Stimulated activated CD4-positive, alpha-beta T cell treated with anti-CD3 and anti-CD28 coated beads, Interleukin-12 subunit alpha, Interleukin-12 subunit beta, amount 100 ng/mL, for 4 hours (primary cell): ENCODE measurements at places on chromosomes 5 and 9.

GRCh38 chr9:99822806-99823591 lies 1.3 kb downstream of the NR4A3 start:
- DNase-seq = peak; percentile 9

DNA sequence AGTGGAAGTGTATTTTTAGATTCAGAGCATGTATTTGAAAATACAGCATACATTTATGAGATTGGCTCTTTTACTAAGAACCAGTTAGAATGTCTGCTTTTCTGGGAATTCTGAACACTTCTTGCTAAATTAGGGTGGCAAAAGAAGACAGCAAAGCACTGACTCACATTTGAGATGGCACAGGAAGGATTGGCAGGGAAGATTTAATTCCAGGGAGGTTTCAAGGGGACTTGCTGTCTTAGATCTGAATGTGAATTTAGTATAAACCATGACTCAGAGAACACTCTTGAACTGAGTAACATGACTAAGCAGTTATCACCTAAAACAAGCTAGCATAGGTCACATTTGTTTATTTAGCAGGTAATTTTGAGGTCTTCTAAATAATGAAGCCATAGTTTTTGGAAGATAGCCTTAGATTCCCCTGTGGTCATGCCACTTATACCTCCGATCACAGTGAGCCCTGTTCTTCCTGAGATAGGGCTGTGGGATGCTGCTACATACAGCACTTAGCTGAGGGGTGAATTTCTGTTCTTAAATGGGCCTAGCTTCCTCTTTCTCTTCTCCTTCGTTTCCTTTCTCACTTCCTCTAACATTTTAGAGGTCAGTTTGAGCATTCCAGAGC lies 173.8 kb downstream of the PCSK1 start:
- DNase-seq = no peak

- no peak for DNase-seq
These were observed 278.9 kb downstream of the CHSY3 start for GRCh38 chr5:130183115-130183514.

- no peak for DNase-seq
These were observed 139.5 kb upstream of the DMRTA1 start for GRCh38 chr9:22307013-22307711.

- DNase-seq = no peak
These were observed 1150.8 kb upstream of the CDH6 start for GRCh38 chr5:30042677-30043076.

DNA sequence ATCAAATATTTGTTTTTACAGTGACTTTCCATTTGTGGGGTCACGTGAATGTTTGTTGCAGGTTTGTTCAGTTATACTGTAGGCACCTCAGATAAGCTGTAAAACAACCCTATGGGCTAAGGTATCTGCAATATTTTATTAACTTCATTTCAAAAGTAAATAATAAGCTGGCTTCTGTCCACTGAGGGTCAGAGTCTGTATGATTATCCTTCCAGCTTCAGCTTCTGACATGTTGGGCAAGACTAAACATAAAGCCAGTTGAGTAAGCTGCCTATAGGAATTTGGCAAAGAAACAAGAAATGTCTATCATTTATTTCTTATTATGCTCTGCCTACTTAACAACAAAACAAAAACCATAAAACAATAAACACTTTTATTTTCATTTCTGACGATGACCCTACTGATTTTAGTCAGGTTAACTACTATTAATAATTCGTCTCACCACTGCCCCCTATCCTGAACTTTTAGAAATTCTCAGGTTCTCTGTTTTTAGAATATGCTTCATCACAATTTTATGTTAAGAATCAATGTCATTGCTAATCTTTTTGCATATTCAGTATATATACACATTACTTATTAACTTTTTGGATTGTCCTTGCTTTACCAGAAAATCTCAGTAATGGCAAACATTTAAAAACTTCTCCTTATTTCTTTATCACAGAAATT lies 413.6 kb upstream of the ADAMTSL1 start:
- DNase-seq = no peak

DNA sequence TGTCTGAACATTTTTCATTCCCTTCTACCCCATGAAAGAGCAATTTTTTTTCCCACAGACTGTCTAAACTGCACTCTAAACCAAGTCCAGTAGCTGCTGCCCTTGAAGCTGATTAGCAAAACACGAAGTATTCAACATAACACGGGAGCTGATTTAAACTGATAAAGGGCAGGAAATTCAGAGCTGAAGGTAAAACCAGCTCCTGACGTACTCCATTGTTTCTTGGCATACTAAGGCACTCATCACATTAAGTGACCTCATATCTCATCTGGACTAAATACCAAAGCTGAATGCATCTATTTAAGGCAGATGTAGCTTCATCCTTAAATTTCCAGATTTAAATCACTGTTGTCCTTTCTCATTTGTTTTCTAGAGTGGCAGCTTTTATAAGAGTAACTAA lies 12.0 kb downstream of the GDF9 start:
- no peak for DNase-seq

- DNase-seq = no peak
These were observed 83.5 kb upstream of the CCL21 start for GRCh38 chr9:34793428-34793827.

DNA sequence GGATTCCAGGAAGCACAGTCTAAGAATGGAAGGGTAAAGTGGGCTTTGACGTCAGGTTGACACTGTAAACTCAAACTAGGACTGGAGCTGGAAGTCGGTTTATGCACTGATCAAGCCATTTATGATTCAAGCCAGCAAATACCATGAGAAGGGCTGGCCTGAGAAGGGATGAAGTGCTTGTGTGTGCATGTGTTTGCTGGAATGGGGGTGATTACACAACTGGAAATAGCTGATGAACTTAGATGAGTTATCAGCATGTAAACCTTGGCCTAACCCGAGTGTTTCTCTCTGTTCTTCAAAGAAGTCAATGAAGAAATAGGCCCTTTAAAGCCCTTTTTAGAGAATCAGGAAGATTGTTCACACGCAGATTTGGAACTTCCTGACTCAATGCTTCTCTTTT lies 287.6 kb downstream of the RFX3 start:
- no peak for DNase-seq

DNA sequence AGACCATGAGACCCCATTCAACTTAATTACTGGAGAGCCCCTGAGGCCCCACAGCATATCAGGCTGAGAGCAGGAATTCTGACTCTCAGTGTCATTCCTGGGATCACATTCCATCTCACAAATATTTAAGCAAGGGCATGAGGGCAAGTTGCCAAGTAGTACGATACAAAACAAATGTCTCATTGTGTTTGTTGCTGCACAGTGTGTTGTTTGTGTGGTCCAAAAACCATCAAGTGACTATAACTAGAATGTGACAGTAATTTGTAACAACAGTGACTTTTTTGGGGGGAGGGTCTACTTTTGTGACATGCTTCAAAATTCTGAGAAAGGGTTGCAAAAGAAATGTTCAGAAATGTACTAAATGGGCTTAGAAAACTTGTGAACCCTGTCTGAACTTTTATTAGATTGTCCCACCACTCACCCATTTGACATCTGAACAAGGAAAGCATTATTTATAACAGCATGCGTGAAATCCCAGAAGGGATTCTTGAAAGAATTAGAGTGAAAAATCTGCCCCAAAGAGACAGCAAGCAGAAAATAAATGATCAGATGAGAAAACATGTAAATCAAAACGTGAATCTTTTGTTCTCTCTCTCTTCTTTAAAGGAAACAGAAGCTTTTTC lies 347.0 kb downstream of the NTRK2 start:
- no peak for DNase-seq

DNA sequence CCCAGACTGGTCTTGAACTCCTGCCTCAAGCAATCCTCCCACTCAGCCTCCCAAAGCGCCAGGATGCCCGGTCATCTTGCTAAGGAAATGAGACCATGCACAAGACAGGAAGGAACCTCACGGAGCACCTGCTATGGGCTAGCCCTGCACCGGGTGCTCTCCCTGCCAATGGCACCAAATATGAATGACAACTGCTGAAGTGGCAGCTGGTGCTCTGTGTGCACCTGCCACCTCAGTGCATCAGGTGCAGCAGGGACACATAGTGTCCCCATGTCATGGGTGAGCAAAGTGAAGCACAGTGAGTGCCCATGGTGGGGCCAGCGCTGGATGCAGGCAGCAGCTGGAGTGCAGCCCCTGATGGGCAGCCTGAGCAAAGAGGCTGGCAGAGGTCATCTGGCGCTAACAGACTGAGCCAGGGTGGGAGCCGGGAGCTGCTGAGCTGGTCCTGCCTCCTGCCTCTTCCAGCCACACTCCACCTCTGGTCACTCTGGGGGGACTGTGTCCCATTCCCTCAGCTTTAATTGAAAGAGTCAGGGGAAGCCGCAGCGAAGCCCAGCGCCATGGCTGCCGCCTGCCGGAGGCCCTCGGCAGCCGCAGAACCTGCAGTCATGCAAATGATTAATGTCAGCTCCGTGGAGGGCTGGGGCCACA lies 46.4 kb downstream of the BARX1 start:
- DNase-seq = no peak

GRCh38 chr9:6450641-6451375 lies 37.8 kb downstream of the UHRF2 start:
- no peak for DNase-seq

DNA sequence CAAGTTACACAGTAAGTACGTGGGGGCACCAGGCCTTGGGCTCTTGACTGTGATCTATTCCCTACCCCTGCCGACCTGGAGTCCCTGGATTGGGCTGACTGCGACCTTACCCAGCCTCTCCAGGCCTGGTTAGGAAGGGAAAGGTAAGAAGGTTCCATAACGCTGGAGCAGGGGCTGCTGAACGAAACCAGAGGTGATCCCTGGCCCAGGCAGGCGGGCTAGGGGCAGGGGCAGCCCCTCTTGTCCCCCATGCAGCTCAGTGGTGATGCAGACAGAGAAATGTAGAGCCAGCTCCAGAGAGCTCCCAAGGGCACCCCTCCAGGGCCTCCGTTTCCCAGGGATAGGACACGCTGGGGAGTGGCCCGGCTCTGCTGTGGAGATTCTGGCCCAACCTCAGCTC lies 14.1 kb downstream of the PRRX2 start:
- DNase-seq = no peak

- no peak for DNase-seq
These were observed 31.6 kb upstream of the ANKRD18A start for GRCh38 chr9:38652044-38652443.

- DNase-seq = no peak
These were observed 14.0 kb downstream of the NFX1 start for GRCh38 chr9:33304362-33304761.

GRCh38 chr5:160197341-160198144 lies 31.8 kb upstream of the FABP6 start:
- no peak for DNase-seq

DNA sequence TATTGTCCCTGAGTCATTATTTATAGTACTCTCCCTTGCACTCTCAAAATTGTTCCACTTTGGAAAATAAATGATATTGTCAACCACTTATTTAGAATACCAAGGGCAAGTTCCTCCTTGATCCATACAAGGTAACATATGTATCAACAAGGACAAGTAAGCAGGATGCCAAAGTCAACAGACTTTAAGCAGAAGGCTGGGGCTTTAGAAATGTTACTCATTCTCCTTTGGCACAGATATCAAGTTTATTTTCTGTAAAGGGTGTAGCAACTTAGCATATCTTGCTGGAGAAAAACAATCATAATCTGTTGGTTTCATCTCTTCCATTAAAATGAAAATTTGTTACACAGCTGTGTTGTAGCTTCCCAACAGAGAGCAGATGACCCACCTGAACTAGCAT lies 248.7 kb upstream of the SLC30A5 start:
- no peak for DNase-seq

DNA sequence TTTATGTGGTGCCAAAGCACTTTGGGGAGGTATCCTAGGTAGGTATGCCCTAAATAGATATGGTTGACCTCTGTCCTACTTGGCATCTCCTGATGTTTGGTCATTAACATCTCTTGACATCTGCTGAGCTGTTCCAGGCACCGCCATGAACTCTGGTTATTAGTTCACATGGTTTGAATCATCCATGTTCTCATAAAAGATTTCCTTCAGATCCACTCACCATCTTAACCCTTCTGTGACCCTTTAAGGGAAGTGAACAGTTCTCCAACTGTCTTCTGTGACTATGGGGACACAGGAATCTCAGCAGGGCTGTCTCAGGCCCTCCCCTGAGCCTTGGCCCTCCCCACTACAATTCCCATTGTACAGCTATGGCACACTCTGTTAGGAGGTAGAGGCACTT lies 167.7 kb downstream of the CDH6 start:
- DNase-seq = no peak

DNA sequence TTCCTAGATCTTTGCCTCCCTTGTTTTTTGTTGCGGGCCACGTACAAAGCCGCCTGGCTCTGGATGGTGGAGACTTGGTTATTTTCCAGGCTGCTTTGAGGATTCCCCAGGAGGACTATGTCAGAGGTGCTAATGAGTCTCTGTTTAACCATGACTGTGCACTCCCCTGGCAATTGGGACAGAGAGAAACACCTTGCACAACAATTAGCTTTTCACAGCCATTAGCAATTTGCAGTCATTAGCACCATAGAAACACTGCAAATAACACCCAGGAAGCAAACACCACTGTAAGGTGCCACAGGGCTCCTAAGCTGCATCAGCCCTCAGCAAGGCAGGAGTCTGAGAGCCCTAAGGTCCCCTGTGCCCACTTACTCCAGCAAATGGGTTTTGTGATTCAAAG lies 201.0 kb upstream of the VLDLR start:
- no peak for DNase-seq

- DNase-seq = no peak
These were observed 26.8 kb upstream of the IER5L start for GRCh38 chr9:129204840-129205239.

GRCh38 chr5:112975721-112976431 lies 722 bp upstream of the DCP2 start:
- no peak for DNase-seq

DNA sequence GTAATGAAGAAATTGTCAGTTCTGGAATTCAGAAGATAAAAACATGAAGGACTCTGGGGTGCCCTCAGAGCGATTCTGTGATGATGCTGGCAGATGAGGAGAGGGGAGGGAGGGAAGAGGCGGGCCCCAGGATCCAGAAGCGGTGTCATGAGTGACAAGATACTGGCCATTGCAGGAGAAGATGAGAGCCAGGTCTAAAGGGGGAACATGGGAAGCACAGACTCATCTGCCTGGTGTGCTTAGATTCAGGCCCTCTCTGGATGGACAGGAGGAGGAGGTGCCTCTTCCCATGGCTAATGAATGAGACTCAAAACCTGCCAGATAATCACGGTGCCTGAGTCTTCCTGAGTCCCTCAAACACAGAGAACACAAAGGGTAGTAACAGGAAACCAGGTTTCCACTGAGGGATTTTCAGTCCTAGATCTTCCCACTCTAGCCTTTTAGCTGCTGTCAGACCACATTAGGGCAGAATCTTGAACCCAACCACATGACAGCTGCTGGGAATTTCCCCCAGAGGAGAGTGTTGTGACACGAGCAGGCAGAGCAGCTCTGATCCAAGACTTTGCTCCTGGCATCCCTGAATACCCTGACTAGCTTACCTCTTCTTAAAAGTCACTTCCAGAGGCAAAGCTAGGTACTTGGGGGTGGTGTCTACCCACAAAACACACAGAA lies 28.2 kb upstream of the HSPA9 start:
- no peak for DNase-seq

DNA sequence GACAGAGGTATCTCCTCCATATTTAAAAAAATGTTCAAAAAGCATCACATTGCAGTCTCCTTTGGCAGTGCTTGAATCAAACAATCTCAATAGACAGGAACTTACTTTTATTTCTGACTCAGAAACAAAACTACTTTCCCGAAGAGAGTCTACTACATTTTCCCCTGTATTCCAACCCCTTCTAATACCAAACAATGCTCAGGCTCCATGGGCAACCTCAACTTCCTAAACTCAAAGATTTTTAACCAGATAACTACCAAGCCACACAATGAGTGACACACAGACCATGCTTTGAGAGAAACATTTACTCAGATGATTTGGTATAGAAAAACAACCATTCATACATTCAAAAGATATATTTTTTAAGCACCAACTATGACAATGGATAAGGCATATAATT lies 70.5 kb downstream of the APBA1 start:
- DNase-seq = no peak

GRCh38 chr5:76870046-76870445 lies 20.2 kb downstream of the S100Z start:
- no peak for DNase-seq
